T-helper 2 cell (primary cell): ENCODE measurements at places on chromosomes 4 and X.

GRCh38 chrX:78105944-78106650 lies 2.0 kb downstream of the PGK1 start:
- peak; percentile 13 for DNase-seq

DNA sequence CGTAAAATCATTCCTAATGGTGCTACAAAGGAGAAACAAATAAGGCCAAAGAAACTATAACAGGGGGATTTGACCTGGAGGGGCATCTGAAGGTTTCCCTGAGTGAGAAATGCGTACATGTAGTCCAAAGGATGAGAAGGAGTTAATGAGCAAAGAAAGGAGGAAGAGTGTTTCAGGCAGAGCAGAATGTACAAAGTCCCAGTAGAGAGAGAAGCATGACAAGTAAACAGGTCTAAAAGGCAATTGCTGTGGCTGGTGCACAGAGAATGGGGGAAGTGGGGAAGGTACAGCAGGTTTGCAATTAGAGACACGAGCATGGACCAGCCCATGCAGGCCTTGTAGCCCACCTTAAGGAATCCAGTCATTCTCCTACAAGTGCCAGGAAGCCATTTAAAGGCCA lies 145.5 kb downstream of the TSPAN5 start:
- no peak for DNase-seq

DNA sequence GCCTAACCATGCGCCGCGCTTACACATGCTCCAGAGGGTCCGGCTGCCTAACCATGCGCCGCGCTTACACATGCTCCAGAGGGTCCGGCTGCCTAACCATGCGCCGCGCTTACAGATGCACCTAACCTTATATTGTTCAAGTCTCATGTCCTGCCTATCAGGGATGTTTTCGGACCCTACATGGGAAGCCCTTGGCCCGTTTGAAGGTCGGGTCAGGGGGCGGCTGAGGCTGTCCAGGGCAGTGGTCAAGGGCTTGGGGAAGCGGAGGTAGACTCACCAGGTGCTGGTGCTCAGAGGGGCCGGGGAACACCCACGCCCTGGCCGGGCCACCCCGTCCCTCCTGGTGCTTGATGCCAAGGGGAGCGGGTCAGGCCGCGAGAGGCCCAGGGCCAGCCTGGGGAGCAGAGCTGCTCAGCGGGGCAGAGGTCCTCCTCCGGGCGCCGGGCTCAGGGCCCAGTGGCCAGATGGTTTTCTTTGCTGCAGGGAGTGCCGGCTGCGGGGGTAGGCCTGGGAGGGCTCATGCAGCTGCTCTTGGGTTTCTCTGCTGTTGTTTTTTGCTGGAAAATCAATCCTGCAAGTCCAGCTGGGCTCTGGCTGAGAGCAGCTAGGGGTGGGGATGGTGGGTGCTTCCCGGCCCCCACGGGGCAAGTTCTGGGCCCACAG lies 35.4 kb upstream of the SPON2 start:
- DNase-seq = no peak

- DNase-seq = no peak
Measured at GRCh38 chr4:56646341-56646740, 34.8 kb downstream of the HOPX start.

GRCh38 chr4:183588169-183588675 lies 70.8 kb downstream of the RWDD4 start:
- no peak for DNase-seq

DNA sequence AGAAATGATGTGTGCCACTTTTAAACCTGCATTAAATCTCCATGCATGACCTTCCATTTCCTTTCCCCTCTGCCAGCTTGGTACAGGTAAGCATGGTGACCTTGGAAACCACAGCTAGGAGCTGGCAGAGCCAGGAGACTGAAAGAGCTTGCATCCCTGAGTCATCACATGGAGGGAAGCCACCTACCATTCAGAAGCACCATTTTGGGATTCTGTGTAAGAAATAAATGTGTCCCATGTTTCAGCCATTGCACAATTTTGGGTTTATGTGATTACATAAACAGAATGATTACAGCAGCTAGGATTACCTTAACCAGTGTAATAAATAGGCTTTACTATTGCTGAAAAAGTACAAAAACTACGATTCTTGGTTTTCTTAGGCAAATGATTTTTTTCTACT lies 17.3 kb upstream of the CCDC149 start:
- no peak for DNase-seq

- DNase-seq = no peak
Measured at GRCh38 chrX:153967536-153968224, 3.9 kb downstream of the HCFC1 start.
